Activated gamma-delta T cell treated with Interleukin-2 at 50 U/mL for 16 hours (primary cell): ENCODE measurements at places on chromosomes 16 and 17.

- DNase-seq: no peak
Measured at GRCh38 chr16:50573947-50574744, 25.9 kb downstream of the NKD1 start.

- DNase-seq: no peak
Measured at GRCh38 chr16:63742150-63742549, 1379.7 kb downstream of the CDH11 start.

DNA sequence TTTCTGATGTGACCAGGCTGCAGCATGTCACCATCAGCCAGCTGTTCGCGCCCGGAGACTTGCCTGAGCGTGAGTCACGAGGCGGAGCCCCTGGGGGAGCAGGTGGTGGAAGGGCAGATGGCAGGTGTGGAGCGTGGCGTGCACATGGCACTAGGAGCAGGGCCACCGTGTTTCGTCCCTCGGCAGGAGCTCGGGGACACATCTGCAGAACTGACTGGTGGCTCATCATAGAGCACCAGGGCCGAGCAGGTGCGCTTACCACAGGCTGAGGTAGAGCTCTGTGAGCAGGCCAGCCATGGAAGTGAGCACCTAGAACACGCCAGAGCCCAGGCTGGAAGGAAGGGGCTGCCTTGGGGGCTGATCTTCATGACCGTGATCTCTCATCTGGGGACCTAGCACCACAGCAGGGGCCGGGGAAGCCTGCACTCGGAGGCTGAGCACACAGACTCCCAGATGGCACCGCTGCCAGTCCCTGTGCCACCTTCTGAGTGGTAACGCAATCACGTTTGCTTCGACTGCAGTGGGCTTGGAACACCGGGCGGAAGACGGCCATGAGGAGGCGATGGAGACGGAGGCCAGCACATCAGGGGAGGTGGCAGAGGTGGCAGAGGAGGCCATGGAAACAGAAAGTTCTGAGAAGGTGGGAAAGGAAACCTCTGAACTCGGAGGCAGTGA, 61.8 kb upstream of the ENDOV start:
- DNase-seq: no peak

DNA sequence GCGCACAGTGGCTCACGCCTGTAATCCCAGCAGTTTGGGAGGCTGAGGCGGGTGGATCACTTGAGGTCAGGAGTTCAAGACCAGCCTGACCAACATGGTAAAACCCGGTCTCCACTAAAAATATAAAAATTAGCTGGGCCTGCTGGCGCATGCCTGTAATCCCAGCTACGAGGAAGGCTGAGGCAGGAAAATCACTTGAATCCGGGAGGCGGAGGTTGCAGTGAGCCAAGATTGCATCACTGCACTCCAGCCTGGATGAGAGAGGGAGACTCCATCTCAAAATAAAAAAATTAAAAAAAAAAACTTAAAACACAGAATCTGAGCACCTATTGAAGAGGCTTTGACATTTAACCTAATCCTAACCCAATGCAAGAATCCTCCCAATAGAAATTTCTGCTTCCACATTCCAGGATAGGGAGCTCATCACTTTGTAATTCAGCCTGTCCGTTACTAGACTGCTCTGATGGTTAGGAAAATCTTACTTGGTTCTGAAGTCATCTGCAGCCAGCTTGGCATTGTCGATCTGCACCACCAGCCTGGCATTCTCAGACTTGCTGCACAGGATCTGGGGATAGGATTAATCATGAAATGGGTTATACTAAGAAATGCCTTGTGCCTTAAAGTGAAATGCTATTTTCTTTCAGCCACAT, 2.1 kb downstream of the KRT33B start:
- DNase-seq: no peak

DNA sequence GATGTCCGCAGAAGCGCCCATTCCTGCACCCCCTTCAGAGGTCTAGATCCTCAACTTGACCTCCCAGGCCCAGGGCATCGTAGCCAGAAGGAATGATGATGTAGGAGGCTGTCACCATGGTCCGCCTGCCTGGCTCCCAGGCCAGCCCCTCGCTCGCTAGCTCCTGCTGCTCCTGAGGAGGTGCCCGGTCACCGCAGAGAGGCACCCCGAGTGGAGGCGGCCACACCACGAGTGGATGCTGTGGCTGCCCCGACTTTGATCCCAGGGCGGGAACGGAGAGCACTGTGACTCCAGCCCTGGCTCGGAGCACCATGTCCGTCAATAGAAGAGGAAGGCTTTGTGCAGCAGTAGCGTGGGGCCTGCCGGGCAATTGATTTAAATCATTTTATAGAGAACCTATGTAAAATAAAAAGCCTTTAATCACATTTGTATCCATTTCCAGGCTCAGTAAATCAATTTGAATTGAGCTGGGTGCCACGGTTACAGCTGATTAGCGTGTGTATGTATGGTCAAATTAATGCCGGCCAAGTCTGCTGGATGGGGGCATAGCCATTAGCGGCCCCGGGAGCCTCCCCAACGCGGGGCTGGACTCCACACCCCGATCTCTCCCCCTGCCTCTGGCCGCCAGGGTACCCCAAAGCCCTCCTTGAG, 122.6 kb upstream of the GSE1 start:
- no peak for DNase-seq

DNA sequence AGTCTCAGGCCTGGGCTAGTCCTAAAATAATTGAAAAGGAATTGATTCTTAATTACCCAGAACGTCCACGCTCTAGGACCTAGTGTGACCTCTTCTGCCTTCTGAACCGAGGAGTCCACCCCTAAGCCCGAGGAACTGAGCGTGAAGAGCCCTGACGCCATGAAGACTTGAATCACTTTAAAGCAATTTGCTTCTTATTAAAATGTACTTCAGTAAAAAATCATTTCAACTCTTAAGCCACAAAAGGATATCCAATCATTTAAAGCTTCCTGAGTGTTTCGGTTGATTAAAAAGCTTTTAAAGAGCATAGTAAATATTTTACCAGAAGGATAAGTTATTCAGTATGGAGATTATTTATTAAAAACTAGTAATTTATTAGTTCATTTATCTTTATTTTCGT, 11.6 kb downstream of the HSBP1 start:
- no peak for DNase-seq

DNA sequence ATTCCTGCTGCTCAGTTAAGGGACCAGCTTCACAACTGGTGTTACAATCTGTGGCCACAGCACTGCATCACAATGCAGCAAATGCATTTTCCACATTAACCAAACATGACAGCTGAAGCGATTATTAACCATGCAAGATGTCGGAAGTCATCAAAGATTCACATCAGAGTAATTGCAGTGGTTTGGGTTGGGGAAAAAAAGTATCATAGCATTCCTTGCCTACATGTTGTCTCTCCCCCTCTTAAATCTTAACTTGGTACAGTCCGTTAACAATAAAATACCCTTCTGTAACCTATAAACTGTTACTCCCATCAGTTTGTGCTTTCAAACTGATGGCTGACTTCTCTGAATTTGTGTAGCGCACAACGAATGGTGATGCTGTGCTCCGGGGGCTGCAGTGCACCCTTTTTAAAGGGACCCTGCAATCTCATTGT, 51.6 kb downstream of the NUP93 start:
- DNase-seq: no peak
